Stimulated activated CD4-positive, alpha-beta T cell treated with anti-CD3 and anti-CD28 coated beads, Interleukin-15, amount 100 ng/mL, for 48 hours (primary cell): ENCODE measurements at places on chromosomes 7 and 10.

DNA sequence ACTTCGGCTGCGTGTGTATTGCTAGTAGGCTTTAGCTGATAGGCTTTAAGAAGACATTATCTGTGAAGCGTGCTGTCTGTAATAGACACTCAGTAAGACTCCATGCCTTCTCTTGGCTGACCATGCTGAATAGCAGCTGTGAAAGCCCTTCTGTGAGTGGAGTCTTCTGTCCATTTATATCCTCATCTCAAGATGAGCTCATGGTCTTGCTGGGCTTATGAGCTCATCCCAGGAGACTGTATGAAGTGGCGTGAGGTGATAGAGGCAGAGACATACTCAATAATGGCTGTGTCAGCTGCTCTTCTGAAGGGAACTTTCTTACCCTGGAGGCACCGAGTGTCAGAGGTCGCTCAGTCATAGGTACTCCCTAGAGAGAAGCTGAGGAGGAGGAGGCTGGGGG is 111.5 kb downstream of the SH2D4B start:
- no peak for DNase-seq

DNA sequence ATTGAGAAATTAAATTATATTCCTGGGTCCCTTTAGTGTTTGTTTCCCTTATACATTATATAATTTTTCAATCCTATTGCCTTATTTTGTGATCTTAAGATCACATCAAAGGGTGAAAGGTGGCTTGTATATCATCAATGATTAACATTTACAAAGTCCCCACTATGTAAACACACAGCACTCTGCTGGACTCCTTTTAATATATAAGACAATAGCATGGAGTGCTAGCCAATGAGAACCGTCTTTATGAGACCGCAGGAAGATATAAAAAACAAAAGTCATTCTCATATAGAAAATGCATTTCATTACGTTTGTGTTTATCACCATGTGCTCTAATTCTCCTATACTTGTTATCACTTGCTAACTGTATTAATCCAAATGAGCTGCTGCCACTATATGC is 108.5 kb downstream of the HOXA1 start:
- no peak for DNase-seq

- DNase-seq: no peak
Observed at GRCh38 chr7:107902381-107902780, 11.4 kb downstream of the DLD start.

GRCh38 chr7:114923403-114923713 is 1.5 kb downstream of the MDFIC start:
- DNase-seq: no peak

DNA sequence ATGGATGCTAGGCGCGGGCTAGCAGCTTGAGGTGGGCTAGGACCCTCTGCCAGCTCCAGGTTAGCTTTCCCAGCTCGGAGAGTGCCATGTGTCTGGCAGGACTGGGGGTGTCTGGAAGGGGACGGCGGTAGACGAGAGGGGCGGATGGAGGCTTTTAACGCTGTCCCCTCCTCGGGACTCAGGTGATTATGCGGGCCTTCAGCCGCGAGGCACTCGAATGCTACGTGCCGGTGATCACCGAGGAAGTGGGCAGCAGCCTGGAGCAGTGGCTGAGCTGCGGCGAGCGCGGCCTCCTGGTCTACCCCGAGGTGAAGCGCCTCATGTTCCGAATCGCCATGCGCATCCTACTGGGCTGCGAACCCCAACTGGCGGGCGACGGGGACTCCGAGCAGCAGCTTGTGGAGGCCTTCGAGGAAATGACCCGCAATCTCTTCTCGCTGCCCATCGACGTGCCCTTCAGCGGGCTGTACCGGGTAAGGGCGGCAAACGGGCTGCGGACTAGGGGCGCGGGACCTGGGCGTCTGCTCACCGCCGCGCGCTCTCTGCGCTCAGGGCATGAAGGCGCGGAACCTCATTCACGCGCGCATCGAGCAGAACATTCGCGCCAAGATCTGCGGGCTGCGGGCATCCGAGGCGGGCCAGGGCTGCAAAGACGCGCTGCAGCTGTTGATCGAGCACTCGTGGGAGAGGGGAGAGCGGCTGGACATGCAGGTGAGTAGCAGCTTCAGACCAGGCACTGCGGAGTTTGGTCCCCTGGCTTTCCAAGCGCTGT is 1.1 kb downstream of the CYP26A1 start:
- no peak for DNase-seq

DNA sequence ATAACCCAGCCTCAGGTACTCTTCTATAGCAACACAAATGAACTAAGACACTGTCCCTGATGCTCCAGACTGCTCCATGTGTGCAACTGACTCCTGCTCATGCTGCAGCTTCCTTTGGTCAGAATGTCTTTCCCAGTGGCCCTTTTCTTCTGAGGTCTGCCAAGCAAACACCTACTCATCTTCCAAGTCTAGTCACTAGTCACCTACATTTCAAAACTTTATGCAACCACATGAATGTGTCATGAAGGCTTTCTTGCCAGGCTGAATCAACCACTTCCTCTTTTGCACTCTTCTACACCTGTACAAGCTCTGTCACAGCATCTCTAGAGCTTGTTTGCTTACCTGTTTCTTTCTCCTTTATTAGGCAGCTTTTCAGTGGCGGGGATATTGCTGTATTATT is 75.8 kb downstream of the LSMEM1 start:
- no peak for DNase-seq

- DNase-seq: no peak
Observed at GRCh38 chr7:2425749-2426148, 22.3 kb downstream of the CHST12 start.

DNA sequence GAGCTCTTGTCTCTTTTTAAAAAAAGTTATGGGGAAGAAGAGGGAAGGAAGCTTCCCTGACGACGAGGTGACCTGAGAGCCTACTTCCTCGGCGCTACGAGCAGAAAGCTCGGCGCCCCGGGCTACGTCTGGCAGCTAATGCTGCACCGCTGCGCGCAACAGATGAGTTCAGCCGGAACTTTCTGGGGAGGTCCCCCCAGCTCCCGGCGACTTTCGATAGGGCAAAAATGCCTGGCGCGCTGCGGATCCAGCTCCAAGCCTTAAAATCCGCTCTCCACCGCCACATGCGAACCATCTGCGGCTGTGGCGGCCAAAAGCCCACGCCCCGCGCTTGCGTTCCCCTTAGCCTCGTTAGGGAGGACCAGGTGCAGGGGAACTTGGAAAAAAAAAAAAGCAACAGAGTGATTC is 621 bp downstream of the P4HA1 start:
- peak; percentile 54 for DNase-seq

DNA sequence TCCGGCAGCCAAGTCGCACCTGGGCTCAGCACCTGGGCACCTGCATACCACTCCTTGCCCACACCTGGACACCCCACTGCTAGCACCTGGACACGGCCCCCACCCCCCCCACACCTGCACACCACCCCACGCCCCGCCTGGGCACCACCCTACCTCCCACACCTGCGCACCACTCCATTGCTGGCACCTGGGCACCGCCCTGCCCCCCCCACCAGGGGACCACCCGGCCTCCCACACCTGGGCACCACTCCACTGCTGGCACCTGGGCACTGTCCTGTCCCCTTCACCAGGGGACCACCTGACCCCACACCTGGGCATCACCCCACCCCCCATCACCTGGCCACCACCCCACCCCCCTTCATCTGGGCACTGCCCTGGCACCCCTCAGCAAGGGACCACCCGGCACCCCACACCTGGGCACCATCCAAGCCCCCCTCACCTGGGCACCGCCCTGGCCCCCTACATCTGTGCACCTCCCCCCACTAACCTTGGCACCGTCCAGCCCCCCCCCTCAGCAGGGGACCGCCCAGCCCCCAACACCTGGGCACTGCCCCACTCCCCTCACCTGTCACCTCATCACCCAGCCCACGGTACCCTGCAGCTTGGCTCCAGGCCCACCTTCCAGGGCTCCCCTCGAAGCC is 33.8 kb upstream of the RNF32 start:
- no peak for DNase-seq

GRCh38 chr10:97549587-97550322 is 22.8 kb upstream of the ANKRD2 start:
- DNase-seq: no peak

- no peak for DNase-seq
Observed at GRCh38 chr7:120400806-120401455, 128.0 kb downstream of the KCND2 start.

DNA sequence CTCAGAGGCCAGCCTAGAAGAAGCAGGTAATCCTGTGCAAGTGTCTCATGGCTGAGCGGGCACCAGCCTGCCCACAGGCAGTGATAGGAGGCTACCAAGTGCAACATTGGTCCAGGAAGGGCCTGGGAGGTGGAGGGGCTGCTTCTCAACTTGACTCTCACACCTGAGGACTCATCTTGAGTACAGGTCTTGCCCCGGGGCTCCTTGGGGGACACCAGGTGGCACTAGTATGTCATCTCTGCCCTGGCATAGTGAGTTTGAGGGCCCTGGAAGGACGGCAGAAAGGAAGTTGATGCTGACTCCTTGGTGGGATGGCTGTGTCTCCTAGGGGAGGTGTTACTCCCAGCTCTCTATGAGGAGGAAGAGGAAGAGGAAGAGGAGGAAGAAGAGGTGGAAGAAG is 2.3 kb downstream of the CCDC136 start:
- peak; percentile 8 for DNase-seq

DNA sequence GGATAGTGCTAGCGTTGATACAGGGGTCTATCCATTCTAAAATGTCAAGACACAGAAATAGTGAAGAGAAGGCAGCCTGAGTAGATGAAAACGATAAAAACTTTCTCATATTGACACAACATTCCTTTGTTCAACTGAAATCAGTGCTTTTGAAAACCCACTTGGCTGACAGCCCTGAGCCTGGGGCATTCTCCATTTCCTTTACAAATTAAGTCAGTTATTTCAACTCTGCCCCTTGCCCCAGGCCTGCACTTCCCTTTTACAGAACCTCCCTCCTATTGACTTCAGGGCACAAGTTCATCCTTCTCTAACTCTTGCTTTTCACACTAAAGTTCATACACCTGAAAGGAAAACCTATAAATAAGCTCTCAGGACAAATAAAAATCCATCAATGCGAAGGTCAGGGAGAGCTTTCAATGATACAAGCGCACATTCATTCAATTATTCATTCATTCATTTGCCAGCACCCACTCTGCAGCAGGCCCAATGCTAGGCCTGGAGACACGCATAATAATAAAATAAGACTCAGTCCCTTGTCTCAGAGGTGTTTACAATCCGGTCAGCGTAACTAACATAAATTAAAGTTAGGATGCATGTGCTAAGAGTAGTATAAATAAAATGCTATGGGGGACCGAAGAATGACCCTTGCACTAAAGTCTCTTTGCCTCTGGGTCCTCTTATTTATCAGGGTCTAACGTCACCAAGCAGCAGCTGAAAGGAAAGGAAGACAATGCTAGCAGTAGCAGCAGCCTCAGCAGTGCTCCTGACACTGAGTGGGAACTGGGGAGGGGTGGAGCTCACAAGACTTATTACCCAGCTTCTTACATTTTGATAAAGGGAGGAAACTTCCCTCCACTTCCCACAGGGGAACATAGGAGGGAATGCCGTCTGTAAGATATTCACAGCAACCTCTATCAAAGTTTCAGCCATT is 134.8 kb downstream of the PDE1C start:
- no peak for DNase-seq

GRCh38 chr10:38143587-38143986 is 49.5 kb downstream of the ZNF37A start:
- DNase-seq: no peak

- DNase-seq: no peak
Observed at GRCh38 chr7:15782656-15783055, 96.2 kb upstream of the MEOX2 start.

- no peak for DNase-seq
Observed at GRCh38 chr7:103142494-103142893, 6.4 kb downstream of the NAPEPLD start.

DNA sequence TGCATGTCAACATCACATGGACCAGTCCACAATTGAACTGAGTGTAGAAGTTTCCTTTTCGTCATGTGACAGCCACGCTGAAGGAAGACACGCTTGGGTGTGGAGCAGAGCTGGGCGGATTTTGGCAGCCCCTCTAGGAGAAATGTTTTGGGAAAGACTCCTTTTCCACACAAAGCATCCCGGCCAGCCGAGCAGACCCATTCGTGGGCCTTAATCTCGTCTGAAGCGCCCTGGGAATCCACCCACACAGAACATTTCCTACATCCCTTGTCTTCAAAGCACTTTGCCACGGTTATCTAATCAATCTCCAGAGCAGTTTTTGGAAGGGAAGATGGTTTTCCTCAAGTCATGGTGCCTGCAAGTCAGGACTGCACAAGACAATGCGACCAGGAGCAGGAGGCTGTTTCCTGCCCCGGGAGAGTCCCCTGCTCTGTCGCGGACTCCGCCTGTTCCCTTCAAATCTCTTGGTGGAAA is 8.4 kb upstream of the IFT22 start:
- DNase-seq: no peak

DNA sequence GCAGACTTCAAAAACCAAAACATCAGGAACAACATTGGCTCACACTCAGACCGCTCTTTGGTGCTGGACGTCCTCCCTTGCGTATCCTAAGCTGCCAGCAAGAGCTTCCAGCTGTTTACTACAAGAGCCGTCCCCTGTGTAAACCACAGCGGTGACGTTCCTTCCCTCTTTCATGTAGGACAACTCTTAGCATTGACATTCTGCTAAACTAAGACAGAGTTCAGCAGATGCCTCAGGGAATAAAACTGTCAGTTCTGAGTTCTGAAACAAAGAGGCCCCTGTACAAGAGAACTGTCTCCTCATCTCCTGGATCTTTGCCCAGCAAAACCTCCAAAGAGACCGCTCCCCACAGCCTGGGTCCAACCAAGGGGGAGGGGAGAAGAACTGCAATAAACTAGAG is 57.8 kb upstream of the OPALIN start:
- DNase-seq: no peak

DNA sequence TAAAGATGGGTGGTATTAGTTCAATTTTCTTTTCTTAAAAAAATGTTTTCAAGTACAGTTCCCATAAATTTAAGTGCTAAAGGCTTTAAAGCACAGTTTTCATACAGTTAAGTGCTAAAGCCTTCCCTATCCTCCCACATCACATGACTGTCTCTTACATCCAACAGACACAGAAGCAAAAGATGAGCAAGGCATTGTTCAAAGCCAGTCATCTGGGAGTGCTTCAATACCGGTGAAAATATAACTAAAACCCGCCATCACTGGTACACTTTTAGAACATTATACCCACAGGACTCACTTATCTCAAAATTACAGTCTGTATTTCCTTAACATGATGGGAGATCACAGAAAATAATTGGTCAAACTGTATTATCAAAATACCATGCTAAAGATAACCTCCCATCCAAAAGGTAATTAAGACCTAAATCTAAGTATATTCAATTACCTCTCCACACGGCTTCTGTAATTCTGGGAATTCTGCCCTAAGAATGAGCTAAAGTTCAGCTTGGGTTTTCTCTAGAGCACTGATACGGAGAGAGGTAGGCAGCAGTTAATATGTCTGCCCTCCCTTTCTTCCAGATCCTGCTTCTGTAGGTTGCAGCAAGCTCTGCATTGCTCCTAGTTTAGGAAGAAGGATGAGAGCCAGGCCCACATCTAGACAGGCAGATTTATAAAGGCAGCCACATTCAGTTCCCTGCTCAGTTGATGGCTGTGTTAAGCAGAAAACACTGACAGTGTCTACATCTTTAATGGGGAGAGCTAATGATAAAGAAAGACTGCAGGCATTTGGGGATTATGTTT is 474.8 kb upstream of the PFKP start:
- DNase-seq: no peak
